CD4-positive, alpha-beta T cell treated with Interleukin-4 for 1 hour (primary cell): ENCODE measurements at places on chromosomes 2 and 18.

DNA sequence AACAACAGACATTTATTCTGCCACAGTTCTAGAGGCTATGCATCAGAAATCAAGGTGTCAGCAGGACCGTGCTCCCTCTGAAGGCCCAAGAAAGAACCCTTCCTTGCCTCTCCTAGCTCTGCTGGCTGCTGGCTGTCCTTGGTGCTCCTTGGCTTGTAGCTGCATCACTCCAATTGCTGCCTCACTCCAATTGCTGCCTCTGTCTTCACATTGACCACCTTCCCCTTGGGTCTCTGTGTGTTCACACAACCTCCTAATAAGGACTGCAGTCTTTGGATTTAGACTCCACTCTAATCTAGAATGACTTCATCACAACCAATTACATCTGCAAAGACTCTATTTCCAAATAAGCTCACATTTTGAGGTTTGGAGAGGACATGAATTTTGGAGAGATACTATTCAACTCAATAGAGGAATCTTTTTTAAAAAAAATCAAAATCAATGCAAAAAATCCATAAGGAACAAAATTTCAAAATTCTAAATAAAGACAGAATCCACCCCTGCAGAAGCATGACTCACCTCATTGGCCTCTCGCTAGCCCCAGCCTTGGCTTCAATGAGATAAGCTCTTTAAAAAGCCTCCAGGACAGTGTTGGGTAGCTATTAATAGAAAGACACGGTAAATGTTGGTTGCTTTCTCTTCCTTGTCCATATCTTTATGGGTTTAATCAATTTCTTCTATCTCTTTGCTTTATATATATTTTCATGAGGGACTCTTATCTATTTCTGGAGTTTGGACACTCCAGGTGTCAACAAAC, 267.6 kb upstream of the MGAT5 start:
- DNase-seq, result no peak

GRCh38 chr18:74500372-74500771, 4.2 kb downstream of the CNDP2 start:
- DNase-seq, result no peak

GRCh38 chr2:51025906-51026555, 5.9 kb downstream of the NRXN1 start:
- no peak for DNase-seq

DNA sequence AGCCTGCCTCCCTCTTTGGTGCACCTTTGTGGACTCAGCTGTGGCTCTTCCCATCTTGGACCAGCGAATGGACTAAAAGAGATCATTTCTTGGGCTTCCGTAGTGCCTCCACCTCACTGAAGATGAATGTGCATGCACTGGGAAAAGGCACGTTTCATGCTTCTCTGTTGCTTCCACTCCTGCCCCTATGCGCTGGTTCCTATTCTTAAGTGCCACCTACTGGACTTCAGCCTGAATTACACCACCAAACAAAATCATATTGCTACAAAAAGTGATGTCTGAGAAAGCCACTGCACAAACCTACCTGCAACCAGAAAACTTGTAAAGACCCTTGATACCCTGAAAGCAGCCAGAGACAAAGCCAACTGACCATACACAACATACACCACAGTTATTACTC, 695.6 kb downstream of the TSN start:
- no peak for DNase-seq

DNA sequence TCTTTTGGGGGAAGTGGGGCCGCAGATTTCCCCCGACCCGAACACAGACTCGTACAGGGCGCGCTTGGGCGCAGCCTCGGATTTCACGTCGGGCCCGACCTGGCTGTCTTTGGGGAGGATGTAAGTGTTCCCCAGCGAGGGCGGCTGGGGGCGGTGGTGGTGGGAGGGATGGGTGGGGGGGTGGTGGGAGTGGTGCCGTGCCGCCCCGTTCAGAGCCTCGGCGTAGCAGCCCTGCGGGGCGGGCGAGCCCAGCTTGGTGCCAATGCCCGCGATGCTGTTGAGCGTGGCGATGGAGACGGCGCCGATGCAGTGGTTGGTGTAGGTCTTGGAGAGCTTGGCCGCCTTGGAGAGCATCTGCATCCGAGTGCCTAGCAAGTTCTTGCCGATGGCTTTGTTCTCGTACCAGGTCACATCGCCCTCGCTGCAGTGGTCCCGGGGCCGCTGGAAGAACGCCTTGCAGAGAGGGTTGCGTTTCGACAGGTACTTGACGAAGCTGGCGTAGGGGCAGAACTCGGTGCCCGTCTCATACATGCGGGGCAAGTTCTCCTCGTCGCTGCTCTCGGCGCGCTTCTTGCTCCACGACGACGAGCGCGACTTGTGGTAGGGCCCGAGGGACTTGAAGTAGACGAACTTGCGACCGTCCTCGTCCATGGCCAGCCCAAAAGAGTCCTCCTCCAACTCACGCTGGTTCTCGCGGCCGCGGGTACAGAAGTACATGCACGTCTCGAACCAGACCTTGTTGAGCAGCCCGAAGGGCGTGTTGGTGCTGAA, 1.3 kb downstream of the KCTD1 start:
- no peak for DNase-seq

DNA sequence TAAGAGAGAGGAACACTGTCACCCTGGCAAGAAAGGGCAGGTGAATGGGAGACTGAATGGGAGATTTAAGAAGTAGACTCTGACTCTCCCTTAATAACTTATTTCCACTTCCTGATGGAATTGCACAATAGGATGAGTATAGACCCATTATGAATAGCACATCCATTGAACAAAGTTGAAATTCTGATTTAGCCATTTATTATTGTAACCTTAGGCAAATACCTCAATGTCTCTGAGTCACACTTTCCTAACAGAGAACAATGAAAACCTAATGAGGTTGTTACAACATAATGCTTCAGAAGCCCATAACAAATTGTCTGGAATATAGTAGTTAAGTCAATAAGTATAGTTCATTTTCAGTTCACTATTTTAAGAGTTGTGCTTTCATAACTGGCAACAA, 78.9 kb downstream of the NRXN1 start:
- no peak for DNase-seq

DNA sequence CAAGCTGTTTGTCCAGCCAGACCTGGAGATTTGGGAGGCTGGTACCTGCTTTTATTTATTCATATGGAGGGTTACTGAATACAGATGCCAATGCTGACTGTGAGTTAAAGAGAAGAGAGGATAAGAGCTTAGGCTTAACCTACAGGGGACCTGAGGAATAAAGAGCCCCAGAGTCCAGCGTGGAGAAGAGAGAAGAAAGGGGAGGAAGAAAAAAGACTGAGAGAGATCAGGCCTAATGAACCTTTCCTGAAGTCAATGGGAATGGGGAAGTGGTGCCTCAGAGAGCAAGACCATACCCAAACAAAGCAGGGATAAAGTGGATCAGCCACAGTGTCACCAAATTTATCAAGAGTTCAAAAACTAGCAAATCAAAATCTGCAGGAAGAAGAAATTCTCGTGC, 348.6 kb upstream of the KCNH7 start:
- DNase-seq, result no peak

DNA sequence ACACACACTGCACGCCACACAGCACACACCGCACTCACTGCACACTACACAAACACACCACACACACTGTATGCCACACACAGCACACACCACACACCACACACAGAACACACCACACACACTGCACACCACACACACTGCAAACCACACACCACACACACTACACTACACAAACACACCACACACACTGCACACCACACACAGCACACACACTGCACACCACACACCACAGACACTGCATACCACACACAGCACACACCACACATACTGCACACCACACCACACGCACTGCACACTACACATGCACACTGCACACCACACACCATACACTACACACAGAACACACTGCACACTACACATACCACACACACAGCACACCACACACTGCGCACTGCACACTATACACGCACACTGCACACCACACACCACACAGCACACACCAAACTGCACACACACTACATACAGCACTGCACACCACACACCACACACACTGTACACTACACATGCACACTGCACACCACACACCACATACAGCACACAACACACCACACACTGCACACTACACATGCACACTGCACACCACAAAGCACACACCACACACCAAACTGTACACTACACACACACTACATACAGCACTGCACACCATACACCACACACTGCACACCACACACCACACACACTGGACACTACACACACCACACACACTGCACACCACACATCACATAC, 59.6 kb downstream of the ASB1 start:
- no peak for DNase-seq

- peak; percentile 75 for DNase-seq
Observed at GRCh38 chr2:73970850-73971471, 13.7 kb upstream of the TET3 start.

GRCh38 chr18:74453016-74453566, 4.0 kb downstream of the DIPK1C start:
- no peak for DNase-seq

DNA sequence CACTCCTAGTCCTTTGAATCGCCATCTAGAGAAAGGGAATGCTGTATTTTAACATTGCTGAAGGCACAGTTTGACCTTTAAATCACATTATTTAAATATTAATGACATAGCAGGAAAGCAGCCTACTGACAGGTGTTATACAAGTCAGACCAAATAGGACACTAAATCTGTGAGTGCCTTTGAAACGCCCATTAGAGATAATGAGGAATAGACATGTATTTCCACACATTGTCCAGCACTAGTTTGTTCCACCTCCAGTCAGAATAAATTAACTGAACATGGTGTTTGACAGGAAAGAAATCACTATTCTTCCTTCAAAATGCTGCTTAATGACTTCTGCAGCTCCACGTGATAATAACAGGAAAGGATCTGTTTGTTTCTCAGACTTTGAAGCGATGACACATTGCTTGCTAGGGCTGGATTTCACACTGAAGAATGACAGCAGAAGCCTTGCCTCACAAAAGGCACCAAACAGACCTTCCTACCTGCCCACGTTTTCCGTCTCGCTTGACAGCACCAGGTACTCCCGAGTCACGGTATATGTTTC, 90.5 kb upstream of the DDX18 start:
- no peak for DNase-seq

- DNase-seq, result no peak
Observed at GRCh38 chr2:98772536-98772935, 41.6 kb upstream of the MGAT4A start.

- DNase-seq, result no peak
Observed at GRCh38 chr2:46689993-46690392, 210.6 kb downstream of the TMEM247 start.

DNA sequence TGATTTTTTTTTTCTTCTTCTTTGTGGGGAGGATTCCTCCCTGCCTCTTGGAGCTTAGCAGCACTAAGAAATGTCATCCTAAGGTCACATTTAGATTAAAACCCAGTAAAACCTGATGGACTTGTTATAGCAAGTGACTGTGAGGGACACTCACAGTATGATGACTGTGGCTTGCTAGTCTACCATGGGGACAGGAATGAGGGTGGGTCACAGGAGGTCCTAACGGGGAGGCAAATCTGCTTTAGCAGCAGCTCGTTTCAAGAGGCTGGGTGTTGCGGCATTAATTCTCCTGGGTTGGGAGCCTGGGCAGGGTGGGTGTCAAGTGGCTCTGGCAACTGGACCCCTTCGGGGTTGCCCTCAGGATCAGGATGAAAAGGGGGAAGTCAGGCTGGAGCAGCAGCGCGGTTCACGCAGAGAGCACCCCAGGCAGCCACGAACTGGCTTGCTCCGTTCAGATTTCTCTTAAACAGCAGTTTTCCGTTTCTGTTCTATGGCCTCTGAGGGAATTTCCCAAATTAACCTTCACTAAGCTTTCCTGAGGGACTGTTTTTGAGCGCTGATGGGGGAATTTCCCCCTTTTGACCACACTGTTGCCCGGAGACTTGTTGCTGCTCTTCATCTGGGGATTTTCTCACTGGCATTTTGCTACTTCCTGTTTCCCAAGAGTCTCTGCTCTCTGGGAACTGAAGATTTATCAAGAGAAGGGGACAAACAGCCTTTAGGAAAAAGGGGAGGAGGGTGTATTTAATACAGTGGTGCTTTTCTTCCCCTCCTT, 59.8 kb upstream of the PELI1 start:
- peak; percentile 86 for DNase-seq

- DNase-seq, result no peak
Observed at GRCh38 chr2:33268246-33268831, 208.1 kb upstream of the RASGRP3 start.

DNA sequence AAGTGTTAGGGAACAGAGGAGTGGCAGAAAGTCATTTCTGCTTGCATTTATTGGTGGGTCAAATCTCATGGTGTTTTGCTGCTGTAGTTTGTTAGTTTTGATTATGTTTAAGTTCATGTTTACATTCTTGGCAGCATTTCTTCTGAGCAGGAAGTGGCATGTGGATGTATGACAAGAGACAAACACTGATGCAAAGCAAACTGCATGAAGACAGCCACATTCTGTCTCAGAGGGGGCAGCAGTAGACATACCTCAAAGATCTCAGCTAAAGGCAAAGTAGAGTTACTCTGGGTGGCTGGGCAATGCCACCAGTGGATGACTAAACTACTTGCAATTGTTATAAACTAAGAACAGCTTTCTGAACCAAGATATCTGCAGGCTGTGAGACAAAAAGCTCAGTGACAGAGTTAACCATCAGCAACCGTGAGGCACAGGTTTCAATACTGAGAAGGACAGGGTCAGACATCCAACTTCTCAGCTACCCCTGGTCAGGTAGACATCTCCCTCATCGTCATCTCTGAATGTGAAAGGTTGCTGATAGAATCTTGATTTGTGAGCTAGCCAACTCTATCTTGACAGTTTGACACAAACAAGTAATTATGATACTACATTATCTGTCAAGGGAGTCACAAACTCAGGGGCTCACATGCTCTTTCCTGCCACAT, 16.4 kb downstream of the GALNT3 start:
- peak; percentile 16 for DNase-seq

DNA sequence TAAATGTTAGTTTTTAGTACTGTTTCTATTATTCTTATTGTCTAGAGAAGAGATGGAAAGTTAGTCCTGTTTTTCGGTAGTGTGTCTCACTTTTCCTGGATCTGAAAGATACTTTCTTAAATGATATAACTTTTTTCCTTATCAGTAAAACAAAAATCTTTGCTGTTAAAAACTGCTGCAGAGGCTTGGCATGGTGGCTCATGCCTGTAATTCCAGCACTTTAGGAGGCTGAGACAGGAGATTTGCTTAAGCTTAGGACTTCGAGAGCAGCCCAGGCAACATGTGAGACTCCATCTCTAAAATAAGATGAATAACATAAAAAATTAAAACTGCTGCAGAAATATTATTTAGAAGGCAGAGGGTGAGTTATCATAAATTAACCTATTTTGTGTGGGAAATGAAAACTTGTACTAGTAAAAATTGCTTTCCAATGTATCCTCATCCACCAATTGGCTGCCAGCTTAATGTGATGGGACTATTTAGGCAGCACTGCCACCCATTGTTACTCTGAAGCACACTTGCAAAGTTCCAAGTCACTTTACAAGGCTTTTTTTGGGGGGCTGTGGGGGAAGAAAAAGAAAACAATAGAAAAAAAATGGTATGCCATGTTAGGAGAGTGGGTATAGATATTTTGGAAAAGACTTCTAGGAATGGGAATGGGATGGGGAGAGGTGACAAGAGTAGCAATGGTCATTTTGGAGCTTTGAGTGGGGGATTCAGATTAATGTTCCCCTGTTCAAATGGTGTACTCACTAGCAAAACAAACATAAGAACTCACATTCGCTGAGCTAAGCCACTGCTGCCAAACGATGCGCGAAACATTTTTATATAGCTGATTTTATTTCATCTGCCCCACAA, 62.7 kb downstream of the MEIS1 start:
- no peak for DNase-seq
